ENCODE measurements at places on chromosomes 2 and 18.
A peak's percentile ranks its signal among the peaks of the same experiment; 100 is the strongest.

DNA sequence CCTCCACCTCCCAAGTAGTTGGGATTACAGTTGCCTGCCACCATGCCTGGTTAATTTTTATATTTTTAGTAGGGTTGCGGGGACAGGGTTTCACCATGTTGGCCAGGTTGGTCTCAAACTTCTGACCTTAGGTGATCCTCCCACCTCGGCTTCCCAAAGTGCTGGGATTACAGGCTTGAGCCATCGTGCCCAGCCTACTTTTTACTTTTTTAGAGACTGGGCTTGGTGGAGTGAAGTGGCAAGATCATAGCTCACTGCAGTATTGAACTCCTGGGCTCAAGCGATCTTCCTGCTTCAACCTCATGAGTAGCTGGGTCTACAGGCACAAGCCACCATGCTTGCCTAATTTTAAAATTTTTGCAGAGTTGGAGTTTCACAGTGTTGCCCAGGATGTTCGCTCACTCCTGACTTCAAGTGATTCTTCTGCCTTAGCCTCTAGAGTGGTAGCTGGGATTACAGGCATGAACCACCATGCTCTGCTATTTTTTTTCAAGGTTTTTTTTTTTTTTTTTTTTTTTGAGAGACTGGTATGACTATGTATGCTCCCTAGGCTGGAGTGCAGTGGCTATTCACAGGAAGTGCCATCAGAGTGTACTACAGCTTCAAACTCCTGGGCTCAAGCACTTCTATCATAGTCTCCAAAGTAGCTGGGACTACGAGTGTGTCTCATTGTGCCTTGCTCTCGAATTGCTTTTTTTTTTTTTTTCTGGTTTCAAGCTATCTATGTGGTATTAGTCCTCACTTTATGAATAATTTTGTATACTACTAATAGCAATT lies 11.9 kb downstream of the MSH2 start:
- DNase-seq, result no peak

DNA sequence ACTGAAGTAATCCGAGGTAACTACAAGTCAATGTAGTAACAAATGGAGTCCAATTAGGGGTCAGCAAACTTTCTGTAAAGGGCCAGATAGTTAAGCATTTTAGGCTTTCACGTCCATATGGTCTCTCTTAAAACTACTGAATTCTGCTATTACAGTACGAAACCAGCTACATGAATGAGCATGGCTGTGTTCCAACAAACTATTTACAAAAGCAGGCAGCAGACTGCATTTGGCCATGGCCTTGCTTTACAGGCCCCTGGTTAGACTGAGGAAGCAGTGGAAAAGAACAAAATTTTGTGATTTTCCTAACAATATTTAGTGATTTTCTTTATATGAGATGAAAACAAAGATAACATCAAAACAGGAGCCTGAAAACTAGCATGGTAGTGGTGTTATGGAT lies 64.0 kb downstream of the RTN4 start:
- DNase-seq, result no peak

- DNase-seq, result no peak
Observed at GRCh38 chr2:141058556-141058955, 1072.3 kb downstream of the LRP1B start.

DNA sequence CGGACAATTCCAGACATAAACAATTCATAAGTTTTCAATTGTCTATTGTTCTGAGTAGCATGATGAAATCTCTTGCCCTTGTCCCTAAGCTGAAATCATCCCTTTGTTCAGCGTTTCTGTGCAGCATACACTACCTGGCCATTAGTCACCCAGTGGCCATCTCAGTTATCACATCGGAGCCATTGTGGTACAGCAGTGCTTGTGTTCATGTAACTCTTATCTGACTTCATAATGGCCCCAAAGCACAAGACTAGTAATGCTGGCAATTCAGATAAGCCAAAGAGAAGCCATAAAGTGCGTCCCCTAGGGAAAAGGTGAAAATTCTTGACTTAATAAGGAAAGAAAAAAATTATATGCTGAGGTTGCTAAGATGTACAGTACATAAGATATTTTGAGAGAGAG lies 127.2 kb downstream of the FHOD3 start:
- DNase-seq, result no peak

DNA sequence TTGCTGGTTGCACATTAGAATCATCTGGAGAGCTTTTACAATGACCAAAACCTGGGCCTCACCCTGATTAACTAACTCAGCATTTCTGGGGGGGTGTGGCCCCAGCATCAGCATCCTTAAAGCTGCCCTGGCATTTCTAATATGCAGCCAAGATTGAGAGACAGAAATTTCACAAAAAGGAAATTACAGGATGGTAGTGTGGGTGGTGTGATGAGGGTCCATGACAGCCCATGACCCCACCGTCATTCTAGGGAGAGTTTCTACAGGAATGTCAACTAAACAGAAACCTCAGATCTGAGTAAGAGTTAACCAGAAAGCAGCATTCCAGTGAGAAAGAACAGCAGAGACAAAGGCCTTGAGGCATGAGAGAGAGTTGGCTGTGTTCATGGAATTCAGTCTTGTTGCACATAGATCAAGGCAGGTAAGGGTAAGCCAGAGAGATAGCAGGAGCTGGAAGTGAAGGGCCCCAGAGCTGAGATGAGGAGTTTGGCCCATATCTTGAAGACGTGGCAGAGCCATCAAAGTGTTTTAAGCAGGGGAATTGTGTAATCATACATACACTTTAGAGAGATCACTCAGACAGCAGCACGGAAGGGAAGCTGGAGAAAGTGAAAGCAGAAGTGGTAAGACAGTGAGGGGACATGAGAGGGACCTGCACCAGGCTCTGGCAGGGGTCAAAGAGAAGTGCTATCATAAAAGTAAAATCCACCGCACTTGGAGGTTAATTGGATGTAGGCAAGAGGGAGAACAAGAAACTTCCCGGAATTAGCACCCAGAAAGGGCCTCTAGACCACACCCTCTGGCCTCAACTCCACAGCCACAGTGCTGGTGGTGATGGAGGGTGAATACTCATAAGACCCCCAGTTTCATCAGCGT lies 7.8 kb upstream of the TRABD2A start:
- DNase-seq, result peak; percentile 53

DNA sequence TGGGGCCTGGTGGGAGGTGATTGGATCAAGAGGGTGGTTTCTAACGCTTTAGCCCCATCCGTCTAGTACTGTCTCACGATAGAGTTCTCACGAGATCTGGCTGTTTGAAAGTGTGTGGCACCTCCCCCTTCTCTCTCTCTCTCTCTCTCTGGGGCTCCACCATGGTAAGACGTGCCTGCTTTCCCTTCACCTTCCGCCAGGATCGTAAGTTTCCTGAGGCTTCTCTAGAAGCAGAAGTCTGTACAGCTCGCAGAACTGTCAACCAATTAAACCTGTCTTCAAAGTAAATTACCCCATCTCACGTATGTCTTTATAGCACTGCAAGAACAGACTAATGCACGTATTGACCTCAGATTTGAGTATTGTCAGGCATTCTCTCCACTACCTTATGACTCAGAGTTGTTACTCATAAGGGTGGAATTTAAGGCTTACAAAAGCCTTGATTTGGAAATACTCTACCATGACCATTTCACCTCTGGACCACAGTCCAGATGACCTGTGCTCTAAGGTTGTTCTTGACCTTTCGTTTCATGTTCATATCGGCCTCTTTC lies 99.5 kb upstream of the AGAP1 start:
- no peak for DNase-seq

GRCh38 chr18:61898640-61899101 lies 5.9 kb upstream of the RNF152 start:
- DNase-seq, result no peak

DNA sequence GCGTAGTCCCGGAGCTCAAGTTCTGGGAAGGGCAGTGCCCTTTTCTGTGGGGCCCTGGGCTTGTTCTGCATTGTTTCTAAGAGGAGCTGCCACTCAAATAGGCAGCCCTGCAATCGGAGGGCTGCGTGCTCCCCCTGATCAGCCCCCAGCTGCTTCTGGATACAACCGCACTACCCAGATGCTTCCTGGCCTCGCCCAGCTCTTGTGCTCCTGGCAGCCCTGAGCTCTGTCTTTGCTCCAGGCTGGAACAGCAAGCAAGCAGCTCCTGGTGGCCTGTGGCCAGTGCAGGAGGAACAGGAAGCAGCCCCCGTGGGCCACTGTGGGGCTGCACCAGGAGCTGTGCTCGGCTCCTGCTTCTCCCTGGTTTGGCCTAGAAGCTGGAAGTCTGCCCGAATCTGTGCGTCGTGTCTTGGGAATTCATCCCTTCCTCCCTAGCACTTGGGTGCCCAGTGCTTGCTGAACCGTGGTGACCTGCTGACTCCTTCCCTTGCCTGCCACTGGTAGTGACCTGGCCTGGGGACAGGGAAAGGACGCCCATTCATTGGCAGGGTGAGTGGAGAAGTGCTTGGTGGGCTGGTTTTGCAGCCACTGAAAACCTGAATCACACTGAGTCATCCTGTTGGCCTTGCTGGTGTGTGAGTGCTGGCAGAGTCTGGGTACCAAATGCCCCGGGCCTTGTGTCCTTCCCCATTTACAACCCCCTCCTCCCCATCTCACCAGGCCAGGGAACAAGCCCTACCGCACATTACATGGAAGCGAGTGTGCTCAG lies 27.3 kb upstream of the NTSR2 start:
- no peak for DNase-seq

DNA sequence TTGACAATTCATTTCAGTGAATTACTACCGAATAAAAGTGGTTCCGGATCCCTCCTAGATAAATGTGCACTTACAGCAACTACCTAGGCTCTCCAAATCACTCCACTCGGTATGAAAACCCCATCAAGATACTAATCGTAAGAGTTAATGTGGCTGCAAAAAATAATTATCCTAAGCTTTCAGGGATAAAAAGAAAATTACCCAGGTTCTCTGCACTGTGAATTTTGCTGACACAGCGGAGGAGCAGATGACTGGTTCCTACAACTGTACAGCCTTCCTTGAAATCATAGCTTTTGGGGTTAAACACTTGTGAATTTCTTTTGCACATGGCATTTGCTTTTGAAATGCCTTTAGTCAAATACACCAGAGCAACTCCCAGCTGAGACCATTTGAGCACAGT lies 104.7 kb downstream of the CD226 start:
- DNase-seq, result no peak

- no peak for DNase-seq
Observed at GRCh38 chr2:95063086-95063958, 37.8 kb downstream of the MAL start.

DNA sequence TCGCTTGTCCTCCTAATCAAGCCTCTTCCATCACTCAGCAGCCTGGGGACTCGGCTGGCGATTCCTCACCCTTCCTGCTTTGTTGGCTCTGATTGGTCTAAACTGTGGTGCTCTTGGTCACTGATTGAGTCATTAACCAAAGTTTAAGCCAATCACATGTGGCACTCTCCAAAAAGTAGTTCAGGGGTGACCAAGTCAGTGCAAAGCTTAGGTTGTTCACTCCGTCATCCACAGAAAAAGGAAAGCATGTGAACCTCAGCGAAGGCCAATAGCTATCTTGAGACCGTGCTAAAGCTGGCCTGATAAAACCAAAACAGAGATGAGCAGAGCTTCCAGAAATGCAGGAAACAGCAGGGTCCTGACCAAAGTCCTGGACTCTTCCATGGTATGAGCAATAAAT lies 4.9 kb downstream of the ALPK2 start:
- no peak for DNase-seq

Measured in activated T-helper 2 cell treated with anti-CD3 and anti-CD28 coated beads, Interferon-gamma antibody, Interleukin-2, Interleukin-4, amounts not matched to agents 10 μg/mL and 5 μg/mL and 100 μg/mL, durations not matched to agents 14 hours and 24 hours and 36 hours (primary cell).